ENCODE measurements at places on chromosomes 16 and 17.

GRCh38 chr17:40307001-40307730, 1.8 kb upstream of the RARA start:
- no peak for DNase-seq

DNA sequence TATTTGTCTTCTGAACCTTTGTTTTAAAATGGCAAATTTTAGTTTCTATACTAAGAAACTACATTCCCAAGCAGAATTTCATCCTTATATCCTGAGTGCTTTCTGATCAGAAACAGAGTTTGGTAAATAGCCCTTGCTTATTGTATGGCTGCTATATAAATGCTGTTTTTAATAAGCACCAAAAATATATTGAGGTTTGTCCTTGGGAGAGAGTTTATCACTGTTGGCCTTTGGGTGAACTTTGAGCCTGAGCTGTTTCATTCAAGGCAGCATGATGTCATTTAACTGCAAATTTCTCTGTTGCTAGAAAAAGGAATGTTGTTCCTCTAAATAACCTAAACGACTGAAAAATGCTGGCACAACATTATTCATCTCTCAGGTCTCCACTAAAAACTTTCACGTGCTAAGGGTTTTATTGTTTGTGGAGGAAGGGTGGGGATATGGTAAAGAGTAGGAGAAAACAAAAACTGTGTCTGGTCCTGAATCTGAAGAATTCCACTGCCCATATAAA, 334.3 kb upstream of the TBX2 start:
- no peak for DNase-seq

DNA sequence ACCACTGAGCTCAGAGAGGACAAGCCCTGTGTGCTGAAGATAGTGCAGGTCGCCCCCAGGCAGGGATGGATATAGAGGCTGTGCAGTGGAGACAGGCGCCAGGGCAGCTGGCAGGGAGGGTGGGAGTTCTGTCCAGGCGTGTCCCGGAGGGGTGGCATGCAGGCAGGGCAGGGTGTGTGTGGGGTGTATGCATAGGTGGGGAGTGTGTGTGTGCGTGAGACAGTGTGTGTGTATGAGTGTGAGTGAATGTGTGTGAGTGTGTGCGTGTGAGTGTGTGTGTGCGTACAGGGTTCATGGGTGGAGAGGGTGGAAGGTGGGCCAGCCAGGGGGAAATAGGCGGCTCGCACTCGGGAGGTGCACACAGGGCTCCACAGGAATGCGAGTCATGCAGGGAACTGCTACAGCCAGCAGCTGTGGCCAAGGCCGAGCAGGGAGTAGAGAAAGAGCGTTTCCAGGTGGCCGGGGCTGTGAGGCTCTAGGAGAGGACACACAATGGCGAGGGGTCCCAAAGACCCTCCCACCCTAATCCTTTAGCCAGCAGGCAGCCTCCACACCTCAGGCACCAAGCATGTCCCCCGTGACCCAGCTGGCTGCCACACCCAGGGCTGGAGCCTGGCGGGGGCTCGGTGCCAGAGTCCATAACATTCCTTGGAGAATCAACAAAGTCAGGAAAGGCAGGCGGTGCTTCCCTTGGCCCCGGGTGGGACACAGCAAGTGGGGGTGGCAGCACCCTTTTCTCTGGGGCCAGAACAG, 4.6 kb downstream of the PLCD3 start:
- no peak for DNase-seq

DNA sequence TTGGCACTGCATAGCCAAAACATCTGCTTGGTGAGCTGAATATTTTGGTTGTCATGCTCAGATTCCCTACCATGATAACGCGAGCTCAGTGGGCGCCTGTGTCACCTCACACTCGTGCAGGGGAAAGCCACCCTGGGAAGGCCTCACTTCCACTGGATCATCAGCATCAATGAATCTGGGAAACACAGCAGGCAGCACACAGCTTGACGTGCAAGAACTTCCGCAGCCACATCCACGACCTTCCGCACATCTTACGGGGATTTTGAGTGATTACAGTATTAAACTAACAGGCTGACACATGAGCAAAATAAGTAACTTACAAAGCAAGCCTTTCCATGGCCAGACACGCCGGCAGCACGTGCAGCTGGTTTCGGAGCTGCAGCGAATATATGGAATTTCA, 54.7 kb upstream of the FOXF1 start:
- no peak for DNase-seq

GRCh38 chr16:53984936-53985335, 281.0 kb downstream of the FTO start:
- DNase-seq, result no peak

DNA sequence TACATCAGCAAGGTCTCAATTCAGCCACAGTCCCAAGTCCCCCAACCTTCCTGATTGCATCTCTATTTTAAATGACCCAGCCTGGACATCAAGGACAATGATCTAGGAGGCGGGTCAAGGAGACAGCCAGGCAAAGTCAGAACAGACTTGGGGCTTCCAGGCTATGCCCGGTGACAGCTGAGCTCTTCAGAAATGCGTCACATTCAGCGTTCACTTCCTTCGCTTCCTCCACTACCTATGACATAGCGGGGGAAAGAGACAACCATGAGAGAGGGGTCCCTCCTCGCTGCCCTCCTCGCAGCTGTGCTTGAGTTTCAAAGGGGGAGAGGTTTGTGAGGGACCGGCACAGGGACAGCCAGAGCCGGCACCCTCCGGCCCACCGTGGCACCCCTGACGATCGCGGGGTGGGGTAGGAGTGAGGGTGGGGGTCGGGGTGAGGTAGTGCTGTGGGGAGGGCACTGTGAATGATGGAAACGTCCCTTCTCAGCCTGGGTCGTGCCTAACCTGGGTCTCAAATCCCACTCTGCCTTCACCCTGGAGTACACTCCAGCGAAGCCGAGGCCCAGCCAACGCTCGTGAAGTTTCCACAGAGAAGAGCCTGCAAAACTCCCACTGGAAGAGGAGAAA, 12.3 kb upstream of the LGALS3BP start:
- no peak for DNase-seq

GRCh38 chr16:2526135-2526534, 5.1 kb downstream of the CEMP1 start:
- no peak for DNase-seq

DNA sequence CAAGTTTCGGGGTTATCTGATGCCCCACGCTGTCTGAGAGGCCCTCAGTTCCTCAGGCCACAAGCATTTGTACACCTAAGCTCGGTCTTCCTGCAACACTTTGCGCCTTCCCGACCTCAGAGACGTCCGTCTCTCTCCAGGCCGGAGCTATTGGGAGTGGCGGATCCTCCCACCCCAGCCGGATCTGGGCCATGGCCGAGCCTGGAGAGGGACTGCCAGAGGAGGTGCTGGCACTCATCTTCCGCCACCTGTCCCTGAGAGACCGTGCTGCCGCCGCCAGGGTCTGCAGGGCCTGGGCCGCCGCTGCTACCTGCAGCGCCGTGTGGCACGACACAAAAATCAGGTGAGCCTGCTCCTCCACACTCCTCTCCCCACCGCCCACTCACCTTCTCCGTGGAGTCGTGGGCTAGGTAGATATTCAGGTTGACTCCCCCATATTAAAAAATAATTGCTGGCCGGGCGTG, 1.9 kb downstream of the FBXL8 start:
- no peak for DNase-seq

- DNase-seq, result no peak
Measured at GRCh38 chr17:82000803-82001570, 21.7 kb downstream of the CENPX start.

DNA sequence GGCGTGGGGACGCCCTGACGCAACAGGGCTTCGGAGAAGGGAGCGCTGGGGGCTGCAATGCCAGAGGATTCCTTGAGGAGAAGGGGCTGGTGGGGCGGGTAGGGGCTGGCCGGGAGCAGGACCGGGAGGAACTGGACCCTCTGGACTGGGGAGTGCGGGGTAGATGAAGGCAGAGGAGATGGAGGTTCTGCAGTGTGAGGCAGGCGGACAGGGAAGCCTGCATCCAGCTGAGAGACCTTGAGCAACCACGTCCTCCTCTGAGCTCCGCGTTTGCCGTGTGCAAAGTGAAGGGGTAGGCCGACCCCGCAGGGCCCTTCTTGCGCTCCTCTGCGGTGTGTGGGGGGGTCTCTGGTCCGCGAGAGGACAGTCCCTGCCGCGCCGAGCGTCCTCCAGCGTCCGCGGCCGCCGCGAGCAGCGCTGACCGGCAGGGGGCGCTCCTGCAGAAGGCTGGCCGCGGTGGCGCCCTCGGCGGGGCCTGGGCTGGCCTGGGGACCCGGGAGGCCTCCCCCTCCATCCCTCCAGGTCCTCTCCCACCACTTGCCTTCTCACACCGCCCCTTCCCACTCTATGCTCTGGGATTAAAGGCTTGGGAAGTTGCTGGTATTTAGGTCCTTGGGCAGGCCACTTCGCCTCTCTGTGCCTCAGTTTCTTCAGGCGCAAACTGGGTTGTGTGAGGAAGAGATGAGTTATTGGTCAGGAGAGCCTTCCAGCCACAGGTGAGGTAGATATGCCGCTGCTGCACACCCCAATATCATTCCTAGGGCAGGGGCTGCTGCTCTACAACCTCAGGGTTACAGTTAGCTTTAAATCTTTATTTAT, 9.6 kb upstream of the WNT9B start:
- DNase-seq, result no peak

GRCh38 chr16:63337264-63337663, 1301.0 kb upstream of the CDH8 start:
- no peak for DNase-seq

GRCh38 chr17:66040402-66040801, 151.5 kb downstream of the CEP112 start:
- DNase-seq, result no peak

DNA sequence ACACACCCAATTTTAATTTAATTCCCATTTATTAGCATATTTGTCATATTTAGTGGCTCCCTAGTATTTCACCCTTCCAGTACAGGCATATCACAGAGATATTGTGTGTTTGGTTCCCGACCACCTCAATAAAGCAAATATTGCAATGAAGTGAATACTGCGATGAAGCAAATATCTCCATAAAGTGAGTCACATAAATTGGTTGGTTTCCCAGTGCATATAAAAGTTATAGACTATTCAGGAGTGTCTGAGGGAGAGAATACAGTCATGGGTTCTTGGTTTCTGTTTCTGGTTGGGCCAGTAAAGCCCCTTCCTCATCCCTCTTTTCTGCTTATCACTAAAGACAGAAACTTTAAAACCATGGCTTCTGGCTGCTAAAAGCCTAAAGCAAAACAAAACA, 295.4 kb upstream of the AXIN2 start:
- no peak for DNase-seq

GRCh38 chr16:89484923-89485679, 5.3 kb downstream of the ANKRD11 start:
- DNase-seq, result no peak

DNA sequence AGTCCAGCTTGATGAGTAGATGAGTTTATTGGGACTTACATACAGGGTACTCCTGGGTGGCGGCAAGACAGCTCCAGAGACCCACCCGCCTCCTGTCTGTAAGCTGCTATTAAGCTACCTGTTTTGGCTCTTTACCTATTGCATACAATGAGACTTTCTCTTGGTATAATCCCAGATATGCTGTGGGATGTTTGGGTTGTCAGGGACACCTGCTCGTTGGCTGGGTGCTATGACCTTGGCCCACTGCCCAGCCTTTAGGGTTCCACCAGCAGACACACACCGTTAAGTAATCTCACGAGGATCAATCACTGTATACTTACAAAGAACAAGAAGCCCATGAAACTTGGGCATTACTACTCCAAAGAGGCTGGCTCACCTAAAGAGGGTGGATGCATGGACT, 116.4 kb downstream of the NPIPB5 start:
- no peak for DNase-seq

DNA sequence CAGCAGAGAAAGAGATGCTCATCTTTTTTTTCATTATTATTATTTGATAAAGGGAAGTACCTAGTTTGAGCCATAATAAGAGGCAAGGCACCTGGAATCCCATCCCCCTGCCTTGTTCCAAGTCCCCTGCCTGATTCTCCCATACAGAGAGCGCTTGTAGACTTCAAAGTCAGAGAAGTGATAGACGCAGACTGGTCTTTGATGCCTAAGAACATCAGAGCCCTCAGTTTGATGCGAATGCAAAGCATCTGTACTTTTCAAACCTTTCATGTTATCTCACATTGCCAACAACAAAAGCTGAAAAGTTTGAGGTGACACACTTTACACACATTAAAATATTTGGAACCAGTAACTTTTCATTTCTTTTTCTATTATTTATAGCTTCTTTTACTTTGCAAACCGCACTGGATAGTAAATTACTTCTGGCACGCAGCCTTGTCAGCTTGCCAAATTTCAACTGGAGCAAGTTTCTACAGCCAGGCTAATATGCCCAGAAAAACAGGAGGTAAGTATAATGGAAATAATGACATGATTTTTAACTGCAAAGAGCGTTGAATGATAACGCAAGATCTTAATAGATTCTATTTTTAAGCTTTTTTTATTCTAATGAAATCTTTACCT, 5.9 kb upstream of the UTP6 start:
- DNase-seq, result no peak

- DNase-seq, result no peak
Measured at GRCh38 chr16:84048270-84048669, 5.7 kb upstream of the SLC38A8 start.

- DNase-seq, result no peak
Measured at GRCh38 chr16:30920891-30921290, 2.5 kb upstream of the FBXL19 start.

DNA sequence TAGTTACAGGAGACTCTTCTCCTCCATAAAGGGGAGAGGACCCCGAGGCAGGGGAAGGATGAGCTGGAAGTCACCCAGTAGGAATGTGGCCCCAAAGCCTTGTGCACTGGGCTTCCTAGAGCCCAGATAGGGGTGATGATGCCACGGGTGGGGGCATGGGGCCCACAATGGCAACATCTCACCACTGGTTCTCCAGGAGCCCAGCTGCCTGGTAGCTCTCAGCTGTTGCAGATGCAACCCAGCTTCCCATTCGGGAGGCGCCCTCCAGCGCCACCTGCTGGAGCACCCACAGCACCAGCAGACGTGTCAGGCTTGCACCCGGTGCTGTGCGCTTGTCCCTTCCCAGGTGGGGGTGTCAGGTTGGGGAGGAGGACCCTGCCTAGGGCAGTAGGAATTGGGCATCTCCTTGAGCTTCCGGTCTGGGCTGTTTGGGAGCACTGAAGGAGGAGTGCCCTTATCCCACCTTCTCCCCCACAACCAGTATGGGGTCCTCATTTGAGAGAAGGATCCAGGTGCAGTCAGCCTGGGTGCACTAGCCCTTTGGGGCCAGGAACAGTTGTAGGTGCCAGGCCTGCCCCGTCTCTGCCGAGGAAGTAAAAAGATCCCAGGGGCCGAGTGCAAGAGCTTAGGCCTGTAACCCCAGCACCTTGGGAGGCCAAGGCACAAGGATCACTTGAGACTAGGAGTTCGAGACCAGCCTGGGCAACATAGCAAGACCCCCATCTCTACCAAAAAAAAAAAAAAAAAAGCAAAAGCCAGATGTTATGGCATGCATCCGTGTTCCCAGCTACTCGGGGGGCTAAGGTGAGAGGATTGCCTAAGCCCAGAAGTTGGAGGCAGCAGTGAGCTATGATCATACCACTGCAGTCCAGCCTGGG, 14.4 kb downstream of the CDIPT start:
- no peak for DNase-seq

GRCh38 chr16:74723256-74723655, 22.6 kb upstream of the MLKL start:
- no peak for DNase-seq

All from thoracic aorta (tissue), 2 donors.